ENCODE measurements at places on chromosomes 4 and X. TPM values are rescaled to one million over a fixed set of nuclear protein-coding genes. Genes with fewer than 3 reads are reported as not detected.

TIMM8A gene
- polyA plus RNA-seq, result 15.6 TPM

NAA10 gene
- polyA plus RNA-seq, result 48.0 TPM

HAUS7 gene
- 45.0 TPM for polyA plus RNA-seq

OPRPN gene
- not detected for polyA plus RNA-seq

SASH3 gene
- 3.4 TPM for polyA plus RNA-seq

SOWAHB gene
- polyA plus RNA-seq, result 3.2 TPM

- DNase-seq, result no peak
These were observed 23.5 kb downstream of the SPRY1 start for GRCh38 chr4:123419885-123420755.

DNA sequence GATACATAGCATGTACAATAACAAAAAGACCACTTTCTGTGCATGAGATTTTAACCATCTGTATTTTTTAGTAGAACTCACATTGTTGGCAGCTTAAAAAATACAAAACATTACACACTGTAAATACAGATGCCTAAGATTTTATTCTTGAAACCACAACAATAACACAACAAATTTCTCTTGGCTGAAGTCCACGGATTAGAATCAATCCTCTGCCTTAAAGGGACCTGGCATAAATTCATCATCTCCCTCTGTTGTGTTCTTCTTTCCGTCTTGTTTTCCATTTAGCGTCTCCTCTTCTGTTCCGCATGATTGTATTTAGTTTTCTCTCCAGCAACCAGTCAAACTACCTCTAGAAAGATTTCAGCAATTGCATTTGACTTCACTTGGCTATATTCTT is 231.0 kb downstream of the SPOCK3 start:
- no peak for DNase-seq

DNA sequence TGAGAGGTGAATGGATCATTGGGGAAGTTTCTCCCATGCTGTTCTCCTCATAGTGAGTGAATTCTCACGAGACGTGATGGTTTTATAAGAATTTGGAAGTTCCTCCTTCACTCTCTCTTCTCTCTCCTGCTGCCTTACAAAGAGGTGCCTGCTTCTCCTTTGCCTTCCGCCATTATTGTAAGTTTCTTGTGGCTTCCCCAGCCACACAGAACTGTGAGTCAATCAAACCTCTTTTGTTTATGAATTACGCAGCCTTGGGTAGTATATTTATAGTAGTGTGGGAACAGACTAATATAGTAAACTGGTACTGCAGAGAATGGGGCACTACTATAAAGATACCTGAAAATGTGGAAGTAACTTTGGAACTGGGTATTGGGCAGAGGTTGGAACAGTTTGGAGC is 7.8 kb upstream of the CTAG2 start:
- no peak for DNase-seq

DNA sequence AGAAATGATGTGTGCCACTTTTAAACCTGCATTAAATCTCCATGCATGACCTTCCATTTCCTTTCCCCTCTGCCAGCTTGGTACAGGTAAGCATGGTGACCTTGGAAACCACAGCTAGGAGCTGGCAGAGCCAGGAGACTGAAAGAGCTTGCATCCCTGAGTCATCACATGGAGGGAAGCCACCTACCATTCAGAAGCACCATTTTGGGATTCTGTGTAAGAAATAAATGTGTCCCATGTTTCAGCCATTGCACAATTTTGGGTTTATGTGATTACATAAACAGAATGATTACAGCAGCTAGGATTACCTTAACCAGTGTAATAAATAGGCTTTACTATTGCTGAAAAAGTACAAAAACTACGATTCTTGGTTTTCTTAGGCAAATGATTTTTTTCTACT is 17.3 kb upstream of the CCDC149 start:
- no peak for DNase-seq

GRCh38 chr4:67465763-67466052 is 79.6 kb downstream of the CENPC start:
- no peak for DNase-seq

DNA sequence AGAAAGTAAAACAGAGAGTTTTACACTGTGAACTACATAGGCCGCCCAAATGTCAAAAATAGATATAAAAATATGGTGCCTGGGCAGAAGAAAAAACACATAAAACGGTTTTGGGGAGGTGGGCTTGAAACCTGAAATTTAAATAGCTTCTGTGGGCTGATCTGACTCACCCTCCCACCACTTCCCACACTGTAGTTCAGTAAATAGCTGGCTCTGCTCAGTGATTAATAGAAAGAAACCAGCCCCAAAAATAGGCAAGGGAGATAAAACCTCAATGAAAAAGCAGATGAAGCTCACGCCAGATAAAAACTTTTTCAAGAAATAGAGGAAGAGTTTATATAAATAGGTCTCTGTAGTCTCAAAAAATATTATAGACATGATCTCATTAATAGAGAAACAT is 13.2 kb upstream of the COX7B2 start:
- no peak for DNase-seq

- no peak for DNase-seq
These were observed 521.5 kb upstream of the MAGEB2 start for GRCh38 chrX:29693912-29694311.

DNA sequence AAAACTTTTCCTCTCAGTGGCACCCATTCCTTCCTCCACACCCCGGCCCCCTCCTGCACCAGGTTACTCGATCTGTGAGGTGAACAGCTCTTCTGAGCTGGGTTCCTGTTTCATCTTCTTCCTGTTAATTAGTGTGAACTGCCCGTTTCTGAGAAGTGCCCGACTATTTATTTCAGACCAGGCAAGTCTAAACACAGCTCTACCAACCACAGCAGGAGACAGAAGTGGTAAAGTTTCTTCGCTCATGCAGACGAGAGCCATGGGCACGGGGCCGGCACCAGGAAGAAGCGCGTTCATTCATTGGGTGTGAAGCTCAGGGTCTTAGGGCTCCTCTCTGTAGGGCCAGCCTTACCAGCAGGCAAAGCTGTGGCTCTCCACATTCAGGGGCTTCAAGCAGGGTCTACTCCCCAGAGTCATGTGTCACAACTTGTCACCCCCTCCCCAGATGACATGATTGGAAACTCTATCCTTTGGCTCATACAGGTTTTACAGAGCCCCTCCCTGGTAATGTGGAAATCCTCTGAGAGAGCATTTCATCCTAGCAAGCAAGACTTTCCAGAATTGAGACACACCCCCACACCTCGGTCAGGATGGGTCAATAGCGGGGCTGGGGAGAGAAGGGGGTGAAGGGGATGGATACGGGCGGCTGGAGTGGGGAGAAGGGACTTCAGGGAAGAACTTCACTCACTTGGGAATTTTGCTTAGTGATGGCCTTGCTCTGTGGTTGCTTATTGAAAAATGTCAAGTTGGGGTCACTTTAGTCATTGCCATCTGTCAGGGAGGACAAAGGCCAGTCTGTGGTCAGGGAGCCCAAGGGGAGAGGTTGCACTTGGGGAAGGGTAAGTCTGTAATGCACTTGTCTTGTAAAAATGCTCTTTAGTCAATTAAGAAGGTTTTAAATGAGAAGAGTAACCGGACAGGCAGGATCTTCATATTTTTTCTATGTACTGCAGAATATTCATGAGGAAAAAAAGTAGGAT is 121.6 kb upstream of the TRIM2 start:
- DNase-seq, result no peak

- DNase-seq, result no peak
These were observed 591 bp upstream of the NWD2 start for GRCh38 chr4:37243722-37244582.

GRCh38 chr4:155924637-155925036 is 21.1 kb downstream of the TDO2 start:
- no peak for DNase-seq

DNA sequence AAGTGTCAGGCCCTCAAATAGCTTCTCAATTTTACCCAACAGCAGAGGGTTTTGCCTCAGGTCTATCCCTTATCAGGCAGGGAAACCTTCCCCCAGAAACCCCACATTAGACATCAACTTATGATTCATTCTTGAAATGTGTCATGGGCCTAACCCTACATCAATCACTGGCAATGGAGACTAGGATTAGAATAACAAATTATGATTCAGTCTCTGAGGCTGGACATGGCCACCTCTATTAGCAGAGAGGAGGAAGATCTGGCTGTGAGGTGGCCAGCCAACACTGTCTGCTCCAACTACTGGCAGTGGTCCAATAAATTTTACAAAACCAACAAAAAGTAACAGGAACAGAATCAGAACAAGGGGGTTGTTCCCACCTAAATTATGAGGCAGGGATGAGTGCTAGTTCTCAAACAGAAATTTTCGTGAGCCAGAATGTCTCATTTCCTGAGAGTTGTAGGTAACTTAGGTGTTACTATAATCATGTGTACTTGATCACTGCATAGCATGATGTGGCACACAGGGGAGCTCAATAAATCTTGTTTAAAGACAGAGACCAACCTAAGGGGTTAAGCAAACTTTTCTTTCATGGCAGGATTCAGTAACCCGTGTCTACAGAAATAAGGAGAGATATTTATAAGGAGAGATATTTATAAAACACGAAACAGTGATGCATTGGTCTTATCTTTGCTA is 126.8 kb downstream of the NFKB1 start:
- no peak for DNase-seq

GRCh38 chr4:186669159-186669731 is 54.4 kb downstream of the FAT1 start:
- no peak for DNase-seq

Data from right lung (tissue), 10 donors.